Spleen (tissue), 13 donors: ENCODE measurements at places on chromosomes 13 and 19. TPM values are rescaled to one million over a fixed set of nuclear protein-coding genes. Genes with fewer than 3 reads are reported as not detected.

- no peak for DNase-seq
Observed at GRCh38 chr13:46385946-46386345, 1.1 kb downstream of the RUBCNL start.

GRCh38 chr13:88288326-88288725 lies 617.2 kb downstream of the SLITRK5 start:
- DNase-seq = no peak

GRCh38 chr13:33034882-33035520 lies 18.8 kb downstream of the KL start:
- no peak for DNase-seq

DNA sequence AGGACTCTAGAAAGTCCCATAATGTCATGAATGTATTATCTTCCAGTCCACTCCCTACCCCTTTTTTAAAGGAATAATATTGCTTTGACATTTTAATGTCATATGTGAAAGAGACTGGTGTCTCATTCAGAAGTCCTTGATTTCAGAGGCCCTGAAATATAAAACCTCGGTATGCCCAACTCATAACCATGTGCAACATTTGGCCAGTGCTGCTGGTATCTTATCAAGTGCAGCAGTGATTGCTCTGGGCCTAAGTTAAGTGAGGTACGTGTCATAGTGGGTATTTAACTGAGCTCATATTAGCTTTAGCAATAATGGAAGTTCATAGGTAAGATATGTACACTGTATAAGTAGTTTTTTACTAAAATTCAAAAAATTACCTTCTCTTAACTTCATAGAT lies 14.7 kb downstream of the TEX30 start:
- DNase-seq = no peak

DNA sequence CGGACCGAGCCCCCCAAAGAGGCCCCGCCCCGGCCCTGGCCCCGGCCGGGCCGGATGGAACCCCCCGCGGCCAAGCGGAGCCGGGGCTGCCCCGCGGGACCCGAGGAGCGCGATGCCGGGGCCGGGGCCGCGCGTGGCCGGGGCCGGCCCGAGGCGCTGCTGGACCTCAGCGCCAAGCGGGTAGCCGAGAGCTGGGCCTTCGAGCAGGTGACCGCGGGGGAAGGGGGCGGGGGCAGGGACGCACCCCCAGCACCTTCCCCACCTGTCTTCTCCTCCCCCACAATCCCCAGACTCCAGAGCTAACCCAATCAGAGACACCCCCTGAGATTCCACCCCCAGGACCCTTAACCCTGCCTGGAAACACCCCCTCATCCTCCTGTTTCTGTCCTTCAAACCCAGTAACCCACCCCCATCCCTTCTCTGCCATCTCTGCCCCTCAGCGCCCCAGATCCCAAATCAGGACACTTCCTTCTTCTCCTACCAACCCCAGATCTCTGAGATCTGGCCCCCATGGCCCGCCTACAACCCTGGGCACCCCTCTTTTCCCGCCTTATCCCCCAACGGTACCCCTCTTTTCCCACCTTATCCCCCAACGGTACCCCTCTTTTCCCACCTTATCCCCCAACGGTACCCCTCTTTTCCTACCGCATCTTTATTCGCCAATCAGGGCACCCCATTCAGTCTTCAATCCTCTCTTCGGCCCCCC lies 505 bp downstream of the ZSWIM4 start:
- DNase-seq = no peak

- DNase-seq = no peak
Observed at GRCh38 chr19:18001777-18002345, 6.1 kb upstream of the ARRDC2 start.

DNA sequence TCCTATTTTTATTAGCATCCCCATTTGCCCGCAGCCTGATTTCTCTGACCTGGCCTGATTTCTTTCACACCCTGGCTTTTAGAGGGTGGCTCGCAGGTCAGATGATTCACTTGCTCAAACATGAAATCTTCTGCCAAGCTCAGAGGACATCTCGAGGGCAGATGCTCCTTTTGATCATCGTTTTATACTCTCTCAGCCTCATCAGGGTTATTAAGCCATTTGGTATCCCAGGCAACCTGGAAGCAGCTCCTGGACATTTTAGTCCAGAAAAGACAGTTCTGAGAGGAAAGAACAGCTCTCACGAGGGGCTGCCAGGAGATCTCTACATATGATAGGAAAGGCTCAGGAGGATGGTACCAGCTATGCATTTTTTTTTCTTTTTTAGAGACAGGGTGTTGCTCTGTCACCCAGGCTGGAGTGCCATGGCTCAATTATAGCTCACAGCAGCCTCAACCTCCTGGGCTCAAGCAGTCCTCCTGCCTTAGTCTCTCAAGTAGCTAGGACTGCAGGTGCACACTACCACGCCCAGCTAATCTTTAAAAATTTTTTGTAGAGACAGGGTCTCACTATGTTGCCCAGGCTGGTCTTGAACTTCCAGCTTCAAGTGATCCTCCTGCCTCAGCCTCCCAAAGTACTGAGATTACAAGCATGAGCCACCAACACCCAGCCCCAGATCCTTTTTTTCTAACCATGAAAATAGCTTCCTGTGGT lies 165.4 kb downstream of the KATNAL1 start:
- no peak for DNase-seq

DNA sequence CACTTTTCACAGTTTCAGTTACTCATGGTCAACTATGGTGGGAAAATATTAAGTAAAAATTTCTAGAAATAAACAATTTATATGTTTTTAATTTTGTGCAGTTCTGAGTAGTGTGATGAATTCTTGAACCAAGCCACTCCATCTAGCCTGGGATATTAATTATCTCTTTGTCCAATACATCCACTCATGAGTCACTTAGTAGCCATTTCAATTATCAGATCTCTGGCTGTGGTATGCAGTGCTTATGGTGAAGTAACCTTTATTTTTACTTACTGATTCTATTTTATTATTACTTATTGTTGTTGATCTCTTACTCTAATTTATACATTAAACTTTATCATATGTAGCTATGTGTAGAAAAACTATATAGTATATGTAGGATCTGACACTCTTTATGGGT lies 128.9 kb upstream of the KLHL1 start:
- no peak for DNase-seq

- DNase-seq = no peak
Observed at GRCh38 chr19:54949412-54949811, 2.1 kb upstream of the NLRP7 start.

DNA sequence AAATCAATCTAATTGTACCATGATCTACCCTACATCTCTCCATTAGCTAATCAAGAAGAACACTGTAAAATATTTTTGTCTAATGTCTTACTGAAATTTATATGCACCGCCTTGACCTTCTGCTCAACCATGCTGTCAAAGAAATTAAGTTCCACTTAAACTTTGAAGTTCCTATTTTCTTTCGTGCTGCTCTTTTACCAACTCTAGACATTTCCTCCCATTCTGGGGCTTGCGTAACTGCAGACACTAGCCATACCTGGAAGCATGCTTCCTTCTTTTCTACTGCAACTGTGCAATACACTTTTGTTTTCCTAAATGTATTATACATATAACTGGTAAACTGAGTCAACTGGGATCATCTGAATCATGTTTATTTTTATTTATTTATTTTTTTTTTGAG lies 8.5 kb upstream of the UBE2L5 start:
- no peak for DNase-seq

DNA sequence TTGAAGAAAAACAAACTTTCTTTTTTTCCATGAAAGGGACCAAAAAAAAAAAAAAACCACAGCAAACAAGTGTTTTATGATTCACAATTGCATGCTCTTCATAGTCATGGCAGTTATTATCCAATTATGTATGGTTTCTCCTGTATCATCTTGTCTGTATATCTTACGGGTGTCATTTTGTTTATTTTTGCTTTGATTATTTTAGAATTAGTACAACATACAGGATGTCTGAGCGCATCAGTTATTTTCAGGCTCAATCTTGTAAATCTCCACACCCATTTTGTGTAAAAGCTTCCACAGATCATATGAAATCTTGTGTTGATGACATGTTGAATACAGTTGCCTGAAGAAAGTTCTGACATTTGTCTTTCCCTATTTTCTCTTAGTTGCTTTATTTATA lies 280.3 kb downstream of the KLF5 start:
- DNase-seq = no peak

DNA sequence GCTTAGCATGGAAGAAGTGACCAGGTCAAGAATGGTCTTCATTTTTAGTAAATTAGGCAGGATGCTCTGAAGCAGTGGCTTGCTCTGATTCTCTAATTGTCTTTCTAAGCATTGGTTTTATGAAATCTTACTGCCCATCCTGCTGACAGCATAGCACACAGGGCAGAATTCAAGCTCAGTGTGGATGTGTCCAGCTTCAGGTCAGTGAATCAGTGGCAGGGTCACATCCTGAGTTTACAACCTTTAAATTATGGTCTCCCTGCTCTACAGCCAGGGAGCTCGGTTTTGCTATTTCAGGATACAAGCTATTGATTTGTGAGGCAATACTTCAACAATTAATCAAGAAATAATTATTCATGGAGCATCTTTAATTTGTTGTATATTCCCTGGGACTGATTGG lies 202.3 kb upstream of the RXFP2 start:
- no peak for DNase-seq

GRCh38 chr13:21663197-21663596 lies 7.7 kb upstream of the FGF9 start:
- DNase-seq = no peak

- DNase-seq = no peak
Observed at GRCh38 chr13:30142486-30143211, 164.7 kb downstream of the KATNAL1 start.

DNA sequence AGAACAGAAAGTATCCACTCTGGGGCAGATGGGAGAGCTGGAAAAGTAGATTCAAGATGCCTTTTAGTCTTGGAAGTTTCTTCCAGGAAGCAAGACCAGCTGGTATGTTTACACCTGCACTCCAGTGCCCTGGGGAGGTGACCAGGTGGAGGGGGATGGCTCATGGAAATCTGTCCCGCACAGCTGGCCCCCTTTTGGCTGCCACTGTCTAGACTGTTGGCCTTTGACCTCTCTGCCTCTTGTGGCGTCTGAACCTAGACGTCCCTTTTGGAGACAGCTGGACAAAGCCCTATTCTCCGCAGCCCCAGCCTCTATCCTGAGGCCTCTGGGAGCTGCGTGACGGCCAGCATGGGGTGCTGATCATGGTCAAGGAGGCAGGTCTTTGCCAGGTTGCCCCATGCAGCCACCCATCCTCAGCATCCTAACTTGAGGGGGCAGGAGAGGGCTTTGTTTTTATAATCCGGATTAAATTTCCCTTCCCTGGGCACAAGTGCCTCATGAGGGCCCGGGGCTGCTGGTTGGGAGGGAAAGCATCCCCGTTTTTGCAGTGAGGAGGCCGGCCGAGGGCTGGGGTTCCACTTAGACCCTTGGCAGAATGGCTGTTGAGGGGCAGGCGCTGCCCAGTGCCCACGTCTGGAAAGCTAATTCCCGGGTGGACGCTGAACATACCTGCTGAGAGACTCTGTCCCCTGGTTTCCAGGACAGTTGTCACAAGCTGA lies 17.3 kb upstream of the GDF15 start:
- DNase-seq = no peak

GRCh38 chr19:32830231-32831014 lies 39.1 kb downstream of the SLC7A9 start:
- DNase-seq = no peak

- DNase-seq = no peak
Observed at GRCh38 chr13:75353781-75354193, 128.2 kb downstream of the TBC1D4 start.

- no peak for DNase-seq
Observed at GRCh38 chr13:110015253-110015652, 228.9 kb upstream of the IRS2 start.

GRCh38 chr13:114025714-114026431 lies 52.0 kb upstream of the C13orf46 start:
- no peak for DNase-seq

The CEACAM5 gene
- 0.61 TPM for polyA plus RNA-seq

The GYS1 gene
- polyA plus RNA-seq = 11.9 TPM

The SLC25A41 gene
- polyA plus RNA-seq = 0.35 TPM

The CAPN12 gene
- polyA plus RNA-seq = 29.1 TPM

The C1QTNF9B gene
- polyA plus RNA-seq = not detected

The STXBP2 gene
- polyA plus RNA-seq = 58.8 TPM

The FGF9 gene
- polyA plus RNA-seq = 0.06 TPM

The NAPSA gene
- 4.5 TPM for polyA plus RNA-seq

The LINGO3 gene
- polyA plus RNA-seq = 0.82 TPM

The ZNF541 gene
- 0.20 TPM for polyA plus RNA-seq
